Stimulated activated CD4-positive, alpha-beta T cell treated with anti-CD3 and anti-CD28 coated beads, Interleukin-12 subunit alpha, Interleukin-12 subunit beta, amount 100 ng/mL, for 4 hours (primary cell): ENCODE measurements at places on chromosomes 6 and 20.

DNA sequence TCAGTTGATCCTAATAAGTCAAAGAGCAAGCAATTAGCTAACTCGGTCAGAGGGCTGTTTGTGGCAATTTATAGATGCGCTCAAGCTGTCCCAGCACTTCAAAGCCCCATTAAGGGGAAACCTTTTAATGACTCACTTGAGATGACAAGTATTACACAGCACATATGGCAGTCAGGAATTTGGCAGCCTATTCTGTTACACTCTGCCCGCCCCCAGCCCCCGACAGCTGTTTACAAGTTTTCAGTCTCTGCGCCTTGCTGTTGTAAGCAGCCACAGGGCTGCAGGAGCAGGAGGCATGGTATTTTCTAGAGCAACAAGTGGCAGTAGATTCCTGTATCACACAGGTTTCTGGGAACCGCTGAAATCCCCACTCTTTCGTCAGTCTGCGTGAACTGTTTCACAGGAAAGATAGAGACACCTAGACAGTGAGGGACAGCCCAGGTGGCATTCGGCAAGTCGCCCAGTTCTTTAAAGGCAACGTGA, 263.0 kb downstream of the FOXC1 start:
- no peak for DNase-seq

- DNase-seq = no peak
Measured at GRCh38 chr6:65289491-65289890, 417.5 kb downstream of the EYS start.

GRCh38 chr20:9078826-9079731, 10.2 kb downstream of the PLCB4 start:
- no peak for DNase-seq

- DNase-seq = no peak
Measured at GRCh38 chr6:44701637-44702101, 314.2 kb downstream of the CDC5L start.

DNA sequence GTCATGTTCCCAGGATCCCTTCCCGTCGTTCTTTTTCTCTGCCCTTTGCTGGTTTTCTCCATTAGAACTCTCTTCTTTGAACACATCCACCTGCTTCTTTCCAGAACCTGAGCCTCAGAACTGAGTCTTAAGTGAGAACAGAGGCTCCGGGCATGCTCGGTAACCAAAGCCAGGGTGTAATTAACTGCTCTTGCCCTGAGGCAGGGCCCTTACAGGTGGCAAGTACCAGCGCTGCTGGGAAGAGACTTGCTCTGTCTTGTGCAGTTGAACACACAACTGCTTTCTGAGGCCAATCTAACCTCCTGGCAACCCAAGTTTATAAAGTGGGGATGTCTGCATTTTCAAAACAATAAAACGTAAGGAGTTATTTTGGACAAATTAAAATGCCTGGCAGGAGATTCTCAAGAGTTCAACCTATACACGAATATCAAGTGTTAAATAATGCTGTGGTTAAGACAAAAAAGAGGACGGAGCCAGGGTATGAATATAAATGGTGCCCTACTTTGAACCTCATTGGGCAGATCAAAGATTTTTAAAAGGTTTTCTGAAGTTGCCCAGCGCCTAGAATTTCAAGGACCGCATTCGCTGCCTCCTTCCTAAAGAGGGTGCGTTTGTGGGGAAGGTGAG, 12.4 kb upstream of the DEK start:
- no peak for DNase-seq

DNA sequence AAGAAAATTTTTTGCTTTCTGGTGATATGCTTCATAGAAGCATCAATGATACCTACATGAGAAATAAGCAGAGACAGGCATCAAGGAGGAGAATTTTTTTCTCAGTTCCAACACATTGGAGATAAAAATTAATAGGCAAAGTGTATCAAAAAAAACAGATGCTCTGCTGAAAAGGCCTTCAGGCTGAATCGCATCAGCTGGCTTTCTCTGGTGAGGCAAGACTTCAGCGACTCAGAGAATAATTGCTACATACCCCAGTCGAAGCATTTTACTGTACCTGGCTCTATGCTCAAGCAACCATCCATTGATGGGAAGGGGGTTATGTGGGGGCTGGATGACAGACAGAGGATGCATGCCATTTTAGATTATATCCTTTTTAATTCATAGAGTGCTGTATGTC, 415.1 kb downstream of the TFAP2A start:
- no peak for DNase-seq

DNA sequence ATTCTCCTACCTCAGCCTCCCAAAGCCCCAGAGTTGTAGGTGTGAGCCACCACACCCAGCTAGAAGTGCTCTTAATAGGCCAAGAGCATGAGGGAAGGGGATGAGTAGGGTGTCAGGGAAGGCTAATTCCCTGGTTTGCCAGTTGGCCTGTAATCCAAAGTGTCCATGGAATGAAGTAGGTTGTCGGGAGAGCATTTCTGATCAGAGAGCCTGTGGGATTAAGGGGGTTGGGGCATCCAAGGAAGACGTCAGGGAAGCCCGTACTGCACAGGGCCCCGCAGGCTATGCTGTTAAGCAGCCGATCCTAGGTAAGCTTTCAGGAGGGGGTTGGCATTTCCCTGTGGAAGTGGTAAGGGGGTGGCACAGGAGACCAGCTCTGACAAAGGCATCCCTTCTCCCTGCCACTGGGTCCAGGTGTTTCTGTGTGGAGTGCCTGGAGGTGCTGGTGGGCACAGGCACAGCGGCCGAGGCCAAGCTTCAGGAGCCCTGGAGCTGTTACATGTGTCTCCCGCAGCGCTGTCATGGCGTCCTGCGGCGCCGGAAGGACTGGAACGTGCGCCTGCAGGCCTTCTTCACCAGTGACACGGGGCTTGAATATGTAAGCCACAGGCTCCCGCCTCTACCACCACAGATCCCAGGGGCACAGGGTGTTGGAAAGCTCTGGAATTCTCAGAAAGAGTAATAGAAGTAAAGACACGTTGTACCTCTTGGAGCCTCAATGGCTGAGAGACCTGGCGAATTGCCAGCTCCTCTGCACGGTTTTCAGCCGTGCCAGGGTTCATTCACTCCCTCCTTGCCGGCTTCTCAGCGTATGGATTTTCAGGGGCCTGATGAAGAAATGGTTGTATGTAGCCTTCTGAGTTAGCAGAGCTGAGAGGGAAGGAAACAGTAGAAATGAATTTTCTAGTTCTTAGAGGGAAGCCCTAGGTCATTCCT, 21.4 kb upstream of the MAPRE1 start:
- no peak for DNase-seq

GRCh38 chr20:47241345-47241781, 115.1 kb downstream of the ZMYND8 start:
- DNase-seq = no peak

DNA sequence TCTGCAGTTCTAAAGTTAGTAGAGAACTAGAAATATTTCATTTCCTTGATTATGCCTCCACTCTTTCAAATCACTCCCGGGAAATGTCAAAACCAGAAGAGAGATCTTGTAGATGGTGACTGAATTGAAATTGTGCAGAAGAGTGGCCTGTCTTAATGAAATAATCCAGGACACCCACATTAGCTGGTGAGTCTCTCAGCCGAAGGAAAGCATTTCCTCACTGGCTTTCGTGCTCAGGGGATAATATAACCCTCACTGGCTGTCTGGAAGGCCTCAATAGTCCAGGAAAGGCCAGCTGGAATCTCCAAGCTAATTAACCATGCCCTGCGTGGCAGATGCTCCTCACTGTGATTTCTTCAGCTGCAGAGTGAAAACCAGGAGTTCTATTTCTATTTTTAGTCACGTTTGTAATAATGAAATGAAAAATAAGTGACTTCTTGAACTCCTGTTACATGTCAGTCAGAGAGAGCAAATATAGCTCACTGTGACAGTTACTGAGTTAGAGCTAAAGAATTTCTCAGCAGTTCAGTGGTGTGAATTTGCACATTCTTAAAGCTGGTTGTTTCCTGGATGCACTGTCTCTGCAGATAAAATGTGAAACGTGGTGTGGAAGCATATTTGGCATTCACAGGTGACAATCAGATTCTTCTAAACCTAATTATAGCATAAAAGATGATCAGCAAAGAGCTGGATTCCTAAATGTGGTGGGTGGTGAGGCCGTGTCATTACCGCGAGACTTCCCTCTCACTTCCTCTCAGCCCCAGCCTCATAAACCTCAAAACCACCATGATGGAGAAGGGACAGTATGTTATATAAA, 211.7 kb downstream of the LMBRD1 start:
- DNase-seq = no peak

DNA sequence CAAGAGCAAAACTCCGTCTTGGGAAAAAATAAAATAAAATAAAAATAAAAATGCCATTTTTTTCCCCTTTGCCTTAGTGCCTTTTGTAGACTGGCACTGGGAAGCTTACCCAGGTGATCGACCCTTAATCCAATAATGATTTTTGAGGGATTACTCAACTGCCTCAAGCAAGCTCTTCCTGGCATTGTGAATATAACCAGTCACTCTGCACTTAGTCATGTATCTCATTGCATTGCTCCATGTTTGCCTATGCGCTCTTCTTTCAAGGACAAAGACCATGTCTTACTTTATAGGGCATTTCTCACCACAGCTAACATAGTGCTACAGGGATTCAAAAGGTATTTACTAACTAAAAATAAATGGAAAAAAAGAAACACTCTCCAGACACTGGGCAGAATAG, 13.0 kb downstream of the GFOD1 start:
- no peak for DNase-seq

DNA sequence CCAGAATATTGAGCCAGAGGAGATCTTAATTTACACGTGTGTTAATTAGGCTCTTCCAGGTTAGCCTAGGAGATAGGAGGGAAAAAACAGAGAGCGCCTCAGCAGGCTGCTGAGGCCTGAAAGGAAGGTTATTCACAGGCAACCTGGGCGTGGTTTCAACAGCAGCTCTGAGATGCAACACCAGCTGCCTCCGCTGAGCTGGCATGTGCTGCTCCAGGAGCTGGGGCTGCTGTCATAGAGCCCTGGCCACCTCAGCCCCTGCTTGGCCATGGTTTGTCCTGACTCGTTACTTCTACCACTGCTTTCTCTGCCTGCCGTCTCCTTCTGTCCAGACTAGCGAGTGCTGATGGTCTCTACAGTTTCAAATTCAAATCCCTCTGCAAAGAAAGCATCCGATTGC, 32.4 kb upstream of the RPP40 start:
- no peak for DNase-seq

- DNase-seq = no peak
Measured at GRCh38 chr6:79686707-79687309, 55.7 kb downstream of the SH3BGRL2 start.

- no peak for DNase-seq
Measured at GRCh38 chr20:15710636-15711035, 862.6 kb downstream of the KIF16B start.

DNA sequence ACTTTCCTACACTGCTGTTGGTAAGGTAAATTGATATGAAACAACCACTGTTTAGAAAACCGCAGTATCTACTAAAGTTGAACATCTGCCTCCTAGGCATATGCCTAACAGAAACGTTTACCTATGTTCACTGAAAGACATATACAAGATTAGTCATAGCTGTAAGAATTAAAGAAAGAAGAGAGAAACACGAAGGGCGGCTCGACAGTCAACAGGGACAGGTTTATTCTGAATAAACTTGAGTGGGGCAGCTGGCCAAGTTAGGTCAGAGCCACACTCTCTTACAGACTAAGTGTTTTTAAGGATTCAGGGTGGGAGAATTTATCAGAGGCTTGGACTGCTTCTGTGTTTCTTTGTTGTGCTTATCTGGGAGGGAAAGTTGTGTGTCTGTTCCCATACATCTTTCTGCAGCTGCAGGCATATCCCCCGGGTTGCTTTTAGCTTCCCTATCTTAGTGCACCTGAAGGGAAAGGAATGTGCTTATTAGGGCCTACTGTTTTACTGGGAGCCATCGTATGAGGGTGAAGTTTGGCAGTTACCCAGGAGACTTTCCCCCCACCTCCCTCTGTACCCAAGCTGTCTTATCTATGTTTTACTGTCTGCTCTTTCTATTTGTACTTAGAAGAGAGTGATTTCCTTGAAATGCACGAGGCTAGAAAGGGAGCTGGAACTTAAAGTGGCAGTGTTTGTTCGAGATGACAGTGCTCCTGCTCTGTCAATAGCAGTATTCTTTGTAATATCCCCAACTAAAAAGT, 20.4 kb downstream of the PROCR start:
- no peak for DNase-seq

GRCh38 chr6:17504005-17504404, 96.1 kb upstream of the FAM8A1 start:
- no peak for DNase-seq

- DNase-seq = no peak
Measured at GRCh38 chr20:32845786-32846185, 12.9 kb upstream of the EFCAB8 start.

DNA sequence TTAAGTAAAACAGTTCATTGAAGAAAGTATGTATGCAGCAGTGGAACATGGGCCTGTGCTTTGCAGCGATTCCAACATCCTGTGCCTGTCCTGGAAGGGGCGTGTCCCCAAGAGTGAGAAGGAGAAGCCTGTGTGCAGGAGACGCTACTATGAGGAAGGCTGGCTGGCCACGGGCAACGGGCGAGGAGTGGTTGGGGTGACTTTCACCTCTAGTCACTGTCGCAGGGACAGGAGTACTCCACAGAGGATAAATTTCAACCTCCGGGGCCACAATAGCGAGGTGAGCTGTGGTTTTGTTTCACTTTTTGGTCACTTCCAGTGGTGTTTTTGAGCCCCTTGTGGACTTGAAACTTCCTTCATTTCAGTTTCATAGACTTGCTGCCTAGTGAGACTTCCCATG, 1.7 kb downstream of the TULP4 start:
- no peak for DNase-seq

GRCh38 chr20:32505723-32506473, 79.2 kb downstream of the NOL4L start:
- DNase-seq = no peak

GRCh38 chr6:110708295-110708950, 106.8 kb downstream of the CDK19 start:
- no peak for DNase-seq

GRCh38 chr20:49831022-49831769, 18.6 kb downstream of the SLC9A8 start:
- no peak for DNase-seq

GRCh38 chr20:63315240-63315689, 22.3 kb downstream of the COL20A1 start:
- DNase-seq = no peak

DNA sequence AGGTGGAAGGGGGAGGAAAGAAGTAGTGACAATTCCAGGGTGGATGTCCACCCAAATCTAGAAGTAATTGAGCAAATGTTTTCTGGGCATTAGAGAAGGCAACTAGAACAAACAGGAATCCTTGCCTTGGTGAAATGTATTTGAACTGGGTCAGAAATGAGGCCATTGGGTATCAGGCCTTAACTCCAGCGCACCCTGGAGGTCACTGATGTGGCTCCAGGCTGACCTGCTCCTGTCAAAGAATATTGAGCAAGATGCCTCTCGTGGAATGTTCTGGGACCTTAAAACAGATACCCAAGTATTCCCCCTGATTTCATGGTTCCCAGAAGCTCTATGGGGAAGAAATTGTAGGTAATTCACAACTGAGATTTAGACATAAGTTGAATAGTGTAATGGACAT, 6.9 kb downstream of the HLA-DPB1 start:
- no peak for DNase-seq
